GM04503 (cell line): ENCODE measurements at places on chromosomes 6 and 20.
A peak's percentile ranks its signal among the peaks of the same experiment; 100 is the strongest.

DNA sequence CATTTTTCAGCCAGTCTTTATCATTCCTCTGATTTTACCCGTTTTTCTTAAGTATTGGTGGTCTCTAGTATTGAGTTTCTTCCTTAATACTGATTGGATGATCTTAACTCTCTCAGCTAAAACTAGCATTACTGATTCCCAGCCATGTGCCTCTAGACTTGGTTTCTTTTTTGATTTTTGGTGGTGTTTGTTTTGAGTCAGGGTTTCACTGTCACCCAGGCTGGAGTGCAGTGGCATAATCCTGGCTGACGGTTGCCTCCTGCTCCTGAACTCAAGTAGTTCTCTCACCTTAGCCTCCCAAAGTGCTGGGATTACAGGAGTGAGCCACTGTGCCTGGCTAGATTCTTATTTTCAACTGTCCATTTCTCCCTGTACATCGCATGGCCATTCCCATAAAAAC, 24.9 kb downstream of the DPPA5 start:
- DNase-seq: no peak

DNA sequence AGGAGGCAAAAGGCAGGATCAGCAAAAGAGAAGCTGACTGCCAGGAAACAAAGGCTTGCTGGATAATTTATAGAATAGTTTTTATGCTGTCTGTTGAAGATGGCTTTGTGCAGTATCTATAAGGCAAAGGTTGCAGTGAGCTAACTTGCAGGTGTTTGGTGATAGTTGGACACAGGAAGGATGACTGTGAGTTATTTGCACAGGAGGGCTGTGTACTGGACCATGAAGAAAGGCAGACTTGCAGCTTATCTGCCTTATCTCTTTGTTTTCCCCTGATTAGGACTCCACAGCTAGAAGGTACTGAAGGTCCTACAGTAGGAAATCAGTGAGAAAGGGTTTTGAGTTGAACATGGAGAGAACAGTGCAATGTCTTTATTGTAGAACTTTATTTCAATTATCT, 2.1 kb downstream of the BTN1A1 start:
- no peak for DNase-seq

DNA sequence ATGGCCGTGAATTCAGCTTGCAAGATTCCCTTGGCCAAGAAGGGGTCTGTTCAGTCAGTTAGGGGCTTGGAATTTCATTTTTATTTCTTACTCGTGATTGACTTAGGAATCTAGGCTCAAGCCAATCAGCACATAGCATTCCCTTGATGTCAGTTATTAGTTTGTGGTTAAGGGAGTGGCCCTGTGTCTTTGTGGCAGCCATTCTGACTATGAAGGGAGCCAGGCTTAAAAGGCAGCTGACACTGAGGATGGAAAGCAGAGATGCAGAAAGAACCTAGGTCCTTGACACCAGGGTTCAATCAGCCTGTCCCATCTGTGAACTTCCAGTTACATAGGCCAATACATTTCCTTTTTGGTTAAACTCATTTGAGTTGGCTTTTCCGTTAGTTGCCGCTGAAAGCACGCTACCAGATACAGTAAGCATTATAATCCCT, 48.1 kb downstream of the MCUR1 start:
- peak; percentile 55 for DNase-seq

DNA sequence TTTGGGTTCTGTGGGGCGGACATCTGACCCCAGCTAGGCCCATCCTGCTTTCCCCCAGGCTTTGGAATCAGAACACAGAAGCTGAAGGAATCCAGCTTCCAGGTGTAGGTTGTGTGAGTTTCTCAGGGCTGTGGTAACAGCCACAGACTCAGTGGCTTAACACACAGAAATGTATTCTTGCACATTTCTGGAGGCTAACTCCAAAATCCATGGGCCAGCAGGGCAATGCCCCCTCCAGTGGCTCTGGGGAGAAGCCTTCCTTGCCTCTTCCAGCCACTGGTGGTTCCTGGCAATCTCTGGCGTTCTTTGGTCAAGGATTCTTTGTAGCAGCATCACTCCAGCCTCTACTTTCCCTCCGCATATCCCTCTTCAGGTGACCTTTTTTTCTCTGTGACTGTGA, 1.3 kb upstream of the EMILIN3 start:
- no peak for DNase-seq

- DNase-seq: no peak
Observed at GRCh38 chr6:116011520-116011919, 49.2 kb downstream of the FRK start.

- no peak for DNase-seq
Observed at GRCh38 chr6:33632558-33633039, 11.5 kb downstream of the ITPR3 start.

- no peak for DNase-seq
Observed at GRCh38 chr6:168724669-168725570, 283.9 kb downstream of the SMOC2 start.

GRCh38 chr20:21677781-21678180, 27.7 kb upstream of the PAX1 start:
- no peak for DNase-seq

DNA sequence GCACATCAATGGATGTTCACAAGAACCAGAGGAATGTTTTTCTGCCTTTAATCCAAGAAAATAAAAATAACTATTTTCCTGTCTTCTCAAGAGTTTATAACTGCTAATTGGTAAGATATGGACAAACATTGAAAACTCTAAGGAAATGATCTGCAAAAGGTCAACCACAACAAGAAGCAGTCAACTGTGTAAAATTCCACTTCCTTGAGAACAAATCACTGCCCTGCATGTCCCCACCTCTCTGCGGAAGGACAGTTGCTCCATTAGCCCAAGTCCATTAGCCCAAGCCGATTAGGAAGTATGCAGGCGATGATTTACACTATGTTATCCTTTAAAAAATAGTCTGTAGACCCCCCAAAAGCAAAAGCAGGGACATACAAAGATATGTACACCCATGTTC, 27.6 kb downstream of the SLC22A23 start:
- no peak for DNase-seq

DNA sequence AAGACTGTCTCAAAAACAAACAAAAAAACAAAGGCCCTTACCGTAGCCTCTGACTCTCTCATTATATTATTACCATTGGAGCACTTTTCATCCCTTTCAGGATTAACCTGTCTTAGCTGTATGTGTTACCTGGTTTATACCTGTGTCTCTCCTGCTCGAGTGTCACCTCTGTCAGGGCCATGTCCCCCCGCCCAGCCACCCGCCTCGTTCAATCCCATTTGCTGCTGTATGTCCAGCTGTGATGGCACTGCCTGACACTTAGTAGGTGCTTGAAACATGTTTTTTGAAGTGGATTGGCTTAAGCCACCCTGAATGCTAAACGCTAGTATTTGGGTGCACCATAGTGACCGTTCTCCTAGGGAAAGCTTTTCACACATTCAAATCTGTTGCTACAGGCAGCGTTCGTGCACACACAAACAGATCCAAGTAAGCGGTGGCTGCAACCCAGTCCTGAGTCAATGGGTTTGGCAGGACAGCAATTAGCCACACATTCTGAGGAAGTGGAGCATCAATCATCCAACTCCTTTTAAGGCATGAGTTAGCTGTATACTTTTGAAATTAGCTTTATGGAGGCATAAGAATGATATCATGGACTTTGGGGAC, 98.9 kb upstream of the ZNF217 start:
- DNase-seq: peak; percentile 97

DNA sequence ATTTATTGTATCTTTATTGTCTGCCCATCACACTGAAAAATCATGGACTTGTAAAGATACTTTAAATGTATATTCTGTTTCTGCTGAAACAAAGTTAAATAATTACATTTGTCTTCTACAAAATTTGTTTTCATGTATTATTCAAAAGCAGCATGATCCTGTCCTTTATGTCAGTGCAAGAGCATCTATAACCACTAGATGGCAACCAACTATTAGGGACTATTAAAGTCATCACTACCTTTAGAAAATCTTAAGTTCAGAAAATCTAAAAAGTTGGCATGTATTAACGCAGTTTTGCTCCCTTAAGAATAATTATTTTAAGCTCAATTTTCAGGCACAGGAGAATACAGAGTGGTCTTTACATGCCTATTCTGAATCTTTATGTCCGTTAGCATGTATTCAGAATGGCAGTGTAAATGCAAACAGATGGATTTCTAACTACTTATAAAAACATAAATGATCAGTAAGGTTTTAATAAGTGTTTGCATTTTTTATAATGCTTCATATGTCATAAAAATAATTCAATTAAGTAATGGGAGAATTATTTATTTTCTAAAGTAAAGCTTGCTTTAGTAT, 17.8 kb downstream of the TMEM30A start:
- no peak for DNase-seq

- DNase-seq: no peak
Observed at GRCh38 chr20:37316116-37316774, 26.8 kb downstream of the MANBAL start.

GRCh38 chr6:48389146-48390043, 278.4 kb upstream of the PTCHD4 start:
- no peak for DNase-seq

- no peak for DNase-seq
Observed at GRCh38 chr20:51284871-51285270, 257.6 kb downstream of the NFATC2 start.

- no peak for DNase-seq
Observed at GRCh38 chr6:46172176-46172575, 1.4 kb upstream of the ENPP5 start.

GRCh38 chr6:34973547-34974248, 84.6 kb downstream of the ANKS1A start:
- no peak for DNase-seq

GRCh38 chr6:88626460-88626859, 337.0 kb downstream of the RNGTT start:
- no peak for DNase-seq

GRCh38 chr20:57647006-57647932, 27.0 kb upstream of the ZBP1 start:
- DNase-seq: no peak

DNA sequence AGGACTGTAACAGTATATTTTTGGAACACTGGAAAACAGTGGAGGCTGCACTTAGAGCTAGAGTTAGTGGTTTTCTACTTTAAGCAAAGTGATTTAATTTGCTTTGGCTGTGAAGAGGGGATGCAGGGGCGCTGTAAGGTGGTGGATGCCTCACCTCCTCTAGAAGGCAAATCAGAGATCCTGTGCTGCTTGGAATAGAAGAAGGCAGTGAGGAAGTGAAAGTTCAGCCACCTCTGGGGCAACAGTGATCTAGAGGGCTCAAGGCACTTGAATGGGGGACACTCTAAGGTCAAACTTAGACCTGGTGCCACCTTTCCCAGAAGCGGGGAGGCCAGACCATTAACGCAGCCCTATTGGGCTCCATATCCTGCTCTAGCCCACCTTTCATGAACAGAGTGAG, 19.0 kb upstream of the SNRPB2 start:
- no peak for DNase-seq

DNA sequence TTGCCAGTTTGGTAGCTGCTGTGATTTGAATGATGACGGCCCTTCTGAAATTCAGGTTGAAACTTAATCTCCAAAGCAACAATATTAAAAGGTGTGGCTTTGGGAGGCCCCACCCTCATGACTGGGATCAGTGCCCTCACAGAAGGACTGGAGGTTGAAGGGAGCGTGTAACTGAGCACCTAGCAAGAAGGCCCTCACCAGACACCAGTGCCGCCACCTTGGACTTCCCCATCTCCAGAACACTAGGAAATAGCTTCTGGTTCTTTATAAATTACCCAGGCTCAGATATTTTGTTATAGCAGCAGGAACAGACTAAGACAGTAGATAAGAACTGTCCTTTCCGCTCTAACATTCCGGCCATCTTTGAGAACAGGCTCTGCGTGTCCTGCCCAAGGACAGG, 243.1 kb downstream of the DLL1 start:
- DNase-seq: no peak

- no peak for DNase-seq
Observed at GRCh38 chr20:34808583-34808982, 16.9 kb downstream of the NCOA6 start.

GRCh38 chr6:28710466-28711191, 184.9 kb downstream of the GPX5 start:
- DNase-seq: no peak

DNA sequence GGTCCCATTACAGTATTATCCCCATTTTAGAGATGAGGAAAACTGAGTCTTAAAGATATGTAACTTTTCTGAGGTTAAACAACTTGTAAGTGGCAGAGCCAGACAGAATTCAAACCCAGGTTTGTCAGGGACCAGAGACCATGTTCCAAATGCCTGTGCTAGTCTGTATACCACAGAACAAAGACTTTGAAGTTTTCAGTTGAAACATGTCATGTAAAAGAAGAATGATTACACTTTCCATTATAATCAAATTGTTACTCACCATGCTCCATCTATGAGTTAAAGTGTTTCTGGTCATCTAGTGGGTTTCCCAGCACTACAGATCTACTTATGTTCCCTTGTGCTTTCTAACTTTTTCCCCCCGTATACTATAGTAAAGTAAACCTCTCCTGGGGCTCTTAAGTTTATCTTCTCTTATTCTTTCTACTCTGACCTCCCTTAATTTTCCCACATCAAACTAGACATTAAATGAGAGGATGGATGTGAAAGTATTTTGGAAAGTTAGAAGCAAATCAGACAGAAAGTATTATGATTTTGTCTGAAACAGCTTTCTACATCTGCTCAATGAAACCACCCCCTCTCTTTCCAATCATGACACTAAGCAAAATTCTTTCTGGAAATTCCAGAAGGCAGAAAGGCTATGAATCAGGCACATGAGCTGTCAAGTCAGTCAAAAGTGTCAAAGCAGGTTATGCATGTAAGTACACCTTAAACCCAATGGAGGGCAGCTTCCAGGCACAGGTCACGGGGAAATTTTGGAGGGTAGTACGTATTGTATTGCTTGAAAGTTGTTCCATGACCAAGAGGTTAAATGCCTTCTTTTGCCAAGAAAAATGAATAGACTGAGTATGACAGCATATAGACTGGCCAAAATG, 132.7 kb upstream of the MAP3K7 start:
- DNase-seq: no peak

- DNase-seq: no peak
Observed at GRCh38 chr6:49898904-49899566, 32.7 kb upstream of the CRISP1 start.

- DNase-seq: no peak
Observed at GRCh38 chr20:9474835-9475415, 39.5 kb upstream of the LAMP5 start.

DNA sequence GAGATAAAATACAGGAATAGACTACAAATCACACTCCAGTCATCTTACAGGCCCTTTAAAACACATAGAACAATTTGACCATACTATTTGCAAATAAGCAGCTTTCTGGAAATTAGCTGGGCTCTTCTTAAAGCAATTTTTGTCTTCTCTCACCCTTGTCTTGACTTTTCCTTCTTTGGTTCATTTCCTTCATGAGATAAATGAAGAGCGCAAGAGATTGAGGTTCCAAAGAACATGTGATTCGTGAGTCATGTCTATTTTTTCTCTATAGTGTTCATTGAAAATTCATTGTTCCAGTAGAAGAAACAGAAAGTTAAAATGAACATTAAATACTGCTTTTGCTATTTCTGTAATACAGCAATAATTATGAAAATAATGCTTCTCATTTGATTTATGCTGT, 33.9 kb downstream of the PRDM1 start:
- no peak for DNase-seq

- DNase-seq: no peak
Observed at GRCh38 chr6:113476937-113477839, 380.0 kb upstream of the MARCKS start.
